NCI-H2029 treated with DMSO at 0.1 percent for 48 hours (cell line): ENCODE measurements at places on chromosomes 7 and 10.

- no peak for DNase-seq
These were observed 387.2 kb downstream of the TCERG1L start for GRCh38 chr10:130924138-130924819.

DNA sequence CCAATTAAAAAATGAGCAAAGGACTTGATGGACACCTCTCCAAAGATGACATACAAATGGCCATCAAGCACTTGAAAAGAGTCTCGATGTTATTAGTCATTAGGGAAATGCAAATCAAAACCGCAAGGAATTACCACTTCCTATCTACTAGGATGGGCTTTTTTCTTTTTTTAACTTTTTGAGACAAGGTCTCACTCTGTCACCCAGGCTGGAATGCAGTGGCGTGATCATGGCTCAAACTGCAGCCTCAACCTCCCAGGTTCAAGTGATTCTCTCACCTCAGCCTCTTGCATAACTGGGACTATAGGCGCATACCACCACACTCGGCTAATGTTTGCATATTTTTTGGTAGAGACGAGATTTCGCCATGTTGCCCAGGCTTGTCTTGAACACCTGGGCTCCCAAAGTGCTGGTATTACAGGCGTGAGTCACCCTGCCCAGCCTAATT, 13.6 kb downstream of the NKX1-2 start:
- DNase-seq: no peak

DNA sequence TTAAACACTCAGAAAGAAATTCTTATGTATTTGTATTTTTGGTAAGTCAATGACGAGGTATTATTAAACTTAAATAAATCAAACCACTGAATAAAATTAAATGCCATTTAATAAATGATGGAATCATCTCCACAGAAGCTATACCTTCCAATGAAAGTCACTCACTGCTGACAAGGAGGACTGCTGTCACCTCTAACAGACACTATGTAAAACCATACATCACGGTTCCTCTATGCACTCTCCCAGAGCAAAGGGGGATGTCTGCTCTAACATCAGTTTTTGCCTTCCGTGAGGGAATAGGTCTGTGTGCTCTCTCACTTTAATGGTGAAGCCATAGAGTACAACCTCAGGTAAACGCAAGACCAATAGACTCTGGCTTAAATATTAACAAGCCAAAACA, 99.7 kb upstream of the DDC start:
- DNase-seq: no peak

DNA sequence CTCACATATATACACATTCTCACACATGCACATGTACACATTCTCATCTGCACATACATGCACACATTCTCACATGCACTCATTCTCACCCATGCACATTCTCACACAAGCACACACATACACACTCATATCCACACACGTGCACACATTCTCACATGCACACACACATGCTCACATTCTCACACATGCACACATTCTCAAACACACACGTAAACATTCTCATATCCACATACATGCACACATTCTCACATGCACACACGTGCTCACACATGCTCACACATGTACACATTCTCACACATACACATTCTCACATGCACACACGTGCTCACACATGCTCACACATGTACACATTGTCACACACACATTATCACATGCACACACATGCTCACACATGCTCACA, 260.6 kb downstream of the PTPRN2 start:
- DNase-seq: no peak

GRCh38 chr10:88979153-88979562, 11.4 kb upstream of the FAS start:
- no peak for DNase-seq

GRCh38 chr7:121530227-121531174, 134.4 kb upstream of the FAM3C start:
- DNase-seq: no peak

DNA sequence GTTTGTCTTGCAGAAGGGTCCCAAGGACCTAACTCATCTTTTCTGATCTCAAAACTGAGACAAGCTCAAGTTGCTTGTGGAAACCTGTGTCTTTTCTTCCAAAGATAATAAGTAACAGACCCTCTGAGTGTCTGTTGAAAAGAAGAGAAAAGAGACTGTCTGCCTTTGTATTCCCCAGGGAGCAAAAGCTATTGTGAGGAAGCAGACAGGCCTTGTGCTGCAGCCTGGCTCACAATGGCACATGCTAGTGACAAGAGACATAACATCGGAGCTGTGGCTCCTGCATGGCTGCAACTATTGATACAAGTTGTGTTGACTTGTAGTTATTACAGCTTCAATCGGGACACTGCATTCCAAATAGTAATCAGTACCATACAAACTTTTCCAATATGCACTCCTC, 202.9 kb downstream of the DKK1 start:
- DNase-seq: no peak

DNA sequence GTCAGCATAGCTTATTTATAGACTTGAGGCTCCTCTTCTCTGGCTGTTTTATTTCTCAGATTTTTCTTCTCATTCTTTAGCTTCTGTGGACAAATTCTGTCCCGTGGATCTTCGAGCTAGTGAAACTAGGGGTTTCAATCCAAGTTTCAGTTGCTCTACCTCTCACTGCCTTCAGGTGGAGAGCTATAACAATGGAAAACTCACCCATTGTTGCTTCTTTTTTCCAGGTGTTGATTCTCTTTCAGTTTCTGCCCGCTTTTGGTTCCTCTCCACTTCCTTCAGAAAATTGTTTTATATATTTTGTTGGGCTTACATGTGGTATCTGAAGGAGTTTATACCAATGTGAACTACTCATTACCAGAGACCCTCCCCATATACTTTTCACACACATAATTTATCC, 266.1 kb downstream of the TCF7L2 start:
- no peak for DNase-seq

GRCh38 chr10:79093658-79094411, 25.1 kb downstream of the ZMIZ1 start:
- DNase-seq: peak; percentile 15

DNA sequence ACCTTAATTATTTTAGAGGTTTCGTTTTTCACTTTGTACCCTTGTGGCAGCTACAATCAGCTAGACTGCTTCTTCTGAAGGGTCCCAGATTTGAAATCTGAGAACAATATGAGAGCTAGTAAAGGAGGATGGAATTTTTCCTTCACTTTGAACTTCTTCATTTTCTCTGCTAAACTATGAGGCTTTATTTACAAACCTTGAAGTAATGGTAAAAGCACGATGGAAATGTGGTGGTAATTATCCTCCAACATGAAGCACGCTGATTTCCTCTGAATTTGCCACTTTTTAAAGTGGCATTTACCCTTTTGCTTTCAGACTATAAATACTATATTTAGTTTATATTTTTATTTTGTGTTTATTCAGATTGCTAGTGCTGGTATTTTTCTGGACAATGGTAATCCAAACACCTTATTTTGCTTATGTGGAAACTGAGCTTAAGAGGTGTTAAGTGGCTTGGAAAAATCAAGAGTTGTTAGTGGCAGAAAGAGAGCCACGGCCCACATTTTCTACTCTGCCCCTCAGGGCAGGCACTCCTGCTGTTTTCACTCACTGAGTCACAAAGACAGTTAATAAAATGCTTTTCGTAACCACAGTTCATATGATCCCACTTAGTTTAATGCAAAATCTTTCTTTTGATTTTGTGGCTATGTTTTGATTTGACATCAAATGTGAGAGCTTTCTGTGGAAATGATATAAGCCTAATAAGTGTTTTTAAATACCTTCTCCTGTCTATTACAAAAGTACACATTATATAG, 2.7 kb downstream of the SSMEM1 start:
- no peak for DNase-seq
